Naive thymus-derived CD8-positive, alpha-beta T cell (primary cell): ENCODE measurements at places on chromosomes 3 and 15. TPM values are rescaled to one million over a fixed set of nuclear protein-coding genes. Genes with fewer than 3 reads are reported as not detected.

DNA sequence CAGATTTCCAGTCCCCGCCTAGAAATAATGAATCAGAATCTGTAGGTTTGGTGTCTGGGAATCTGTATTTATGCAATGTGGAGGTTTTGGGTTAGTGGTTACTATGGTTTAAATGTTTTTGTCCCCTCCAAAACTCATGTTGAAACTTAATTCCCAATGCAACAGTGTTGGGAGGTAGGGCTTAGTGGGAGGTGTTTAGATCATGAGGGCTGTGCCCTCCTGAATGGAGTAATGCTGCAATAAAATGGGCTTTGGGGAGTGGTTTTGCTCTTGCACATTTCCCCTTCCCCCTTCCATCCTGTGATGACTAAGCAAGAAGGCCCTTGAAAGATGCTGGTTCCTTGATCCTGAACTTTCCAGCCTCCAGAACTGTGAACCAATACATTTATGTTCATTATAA, 9.2 kb upstream of the RFC4 start:
- DNase-seq: no peak

- DNase-seq: no peak
Observed at GRCh38 chr3:27141668-27142067, 227.5 kb downstream of the NEK10 start.

CLN6 gene
- 2.4 TPM for polyA plus RNA-seq

DNA sequence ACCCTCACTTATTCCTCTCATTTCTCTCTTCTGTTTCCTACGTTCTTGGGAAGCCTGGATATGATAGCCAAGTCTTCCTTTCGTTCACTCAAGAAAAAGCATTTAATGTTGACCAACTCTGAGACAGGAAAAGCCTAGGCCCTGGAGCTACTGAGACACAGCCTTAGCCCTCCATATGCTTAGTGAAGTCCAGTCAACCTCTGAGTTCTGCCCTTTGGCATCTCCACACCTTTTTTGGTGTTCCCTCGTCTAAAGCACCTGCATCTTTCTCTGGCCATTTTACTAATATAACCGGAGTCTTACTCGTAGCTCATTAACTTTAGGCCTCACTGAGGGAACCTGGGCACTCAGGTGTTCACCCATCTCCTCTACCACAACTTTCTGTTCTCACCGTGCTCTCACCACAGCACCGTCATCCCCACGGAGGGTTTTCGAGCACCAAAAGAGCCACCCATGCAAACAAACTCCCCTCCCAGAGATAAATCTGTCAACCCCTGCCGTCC, 632 bp downstream of the MTHFS start:
- DNase-seq: no peak

TYRO3 gene
- not detected for polyA plus RNA-seq

DNA sequence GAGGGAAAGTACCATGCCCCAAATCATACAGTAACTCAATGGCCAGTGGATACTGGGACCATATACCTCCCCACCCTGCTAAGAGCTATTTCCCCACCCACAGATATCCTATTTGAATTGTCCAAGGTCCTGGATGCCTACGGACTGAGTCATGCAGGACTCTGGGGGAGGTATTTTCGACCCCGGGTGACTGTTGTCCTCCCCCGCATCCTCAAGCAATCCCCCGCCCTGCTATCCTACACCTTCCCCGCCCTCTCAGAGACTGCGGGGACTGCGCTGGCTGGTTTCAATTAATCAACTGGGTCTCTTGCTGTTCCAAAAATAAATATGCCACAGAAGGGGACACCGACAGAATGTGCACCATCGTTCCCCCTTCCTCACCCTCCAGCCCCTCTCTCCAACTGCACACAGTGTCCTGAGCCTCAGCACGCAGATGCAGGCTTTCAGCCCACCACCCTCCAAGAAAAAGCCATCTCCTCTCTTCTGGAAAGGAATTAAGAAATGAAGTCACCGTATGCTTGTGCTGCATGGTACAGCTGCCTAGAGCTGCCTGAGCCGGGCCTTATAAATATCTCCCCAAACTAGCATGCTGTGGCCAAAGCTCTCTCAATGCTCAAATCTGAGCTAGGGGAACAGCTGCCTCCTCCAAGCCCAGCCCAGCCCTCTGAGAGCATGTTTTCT, 8.1 kb downstream of the CAV3 start:
- DNase-seq: no peak

CCDC39 gene
- not detected for polyA plus RNA-seq

ANKRD63 gene
- polyA plus RNA-seq: 0.20 TPM

PATL2 gene
- 12.4 TPM for polyA plus RNA-seq

DNA sequence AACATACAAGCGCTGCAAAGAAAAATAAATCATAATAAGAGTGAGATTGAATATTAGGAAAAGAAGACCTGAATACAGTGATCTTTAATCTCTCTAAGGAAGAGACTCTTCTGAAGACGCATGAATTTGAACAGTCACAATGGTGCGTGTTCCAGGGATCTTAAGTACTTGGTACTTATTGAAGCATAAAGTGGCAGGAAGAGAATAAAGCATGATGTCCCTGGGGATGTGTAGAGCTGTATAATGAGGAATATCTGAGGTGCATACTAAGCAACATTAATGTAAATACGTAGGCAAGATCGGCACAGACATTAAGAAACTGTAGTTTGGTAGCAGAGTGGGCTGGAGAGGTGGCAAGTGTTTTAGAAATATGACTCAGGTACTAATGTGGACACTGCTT, 246.2 kb upstream of the MCTP2 start:
- no peak for DNase-seq

TOPBP1 gene
- polyA plus RNA-seq: 5.3 TPM

DNA sequence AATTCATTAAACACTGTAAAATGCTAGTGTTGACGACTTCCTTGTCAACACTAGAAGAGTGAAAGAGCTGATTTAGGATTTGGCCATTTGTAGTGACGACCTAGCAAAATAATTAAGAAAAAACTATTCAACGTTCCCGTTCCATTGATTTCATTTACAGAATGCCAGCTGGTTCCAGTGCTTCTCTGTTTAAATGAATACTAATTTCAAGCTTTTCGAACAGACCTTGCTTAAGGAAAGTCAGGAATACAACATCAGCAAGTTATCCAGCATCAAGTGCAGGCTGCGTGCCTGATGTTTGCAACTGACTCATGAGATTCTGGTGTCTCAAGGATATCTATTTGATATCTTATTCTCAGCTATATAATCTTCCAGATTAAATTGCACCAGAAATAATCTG, 98.4 kb upstream of the BHLHE40 start:
- no peak for DNase-seq

DNA sequence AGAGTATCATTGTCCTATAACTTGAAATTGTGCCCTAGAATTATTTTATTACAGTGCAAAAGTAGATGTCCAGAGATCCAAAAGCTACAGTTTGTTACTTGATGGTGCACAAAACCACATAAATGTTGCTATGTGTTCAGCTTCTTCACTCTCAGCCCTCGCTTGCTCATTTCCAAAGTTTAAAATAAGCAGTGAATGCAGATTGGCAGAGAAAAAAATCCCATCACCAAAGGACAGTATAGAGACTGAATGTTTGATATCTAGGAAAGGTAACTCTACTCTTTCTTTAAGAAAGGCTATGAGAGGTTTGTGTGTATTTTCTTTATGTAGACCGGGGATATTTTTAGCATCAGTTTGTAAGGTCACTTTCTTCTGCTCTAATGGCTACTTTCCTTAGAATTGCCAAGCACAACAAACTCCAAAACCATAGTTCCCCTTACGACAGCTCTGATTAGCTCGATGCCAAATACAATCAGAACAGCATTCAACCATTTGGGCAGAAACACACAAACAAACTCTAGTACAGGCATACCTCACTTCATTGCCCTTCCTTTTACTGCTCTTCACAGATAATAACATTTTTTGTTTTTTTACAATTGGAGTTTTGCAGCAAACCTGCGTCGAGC, 164.1 kb upstream of the CCDC54 start:
- no peak for DNase-seq

- no peak for DNase-seq
Observed at GRCh38 chr3:145953316-145953715, 207.7 kb downstream of the PLOD2 start.

GRCh38 chr3:14902719-14903118, 44.7 kb upstream of the NR2C2 start:
- DNase-seq: no peak

GRCh38 chr3:82281205-82281604, 519.8 kb upstream of the GBE1 start:
- DNase-seq: no peak

GRCh38 chr3:12934431-12934830, 93.1 kb upstream of the RPL32 start:
- DNase-seq: no peak

C3orf80 gene
- polyA plus RNA-seq: not detected

TKT gene
- polyA plus RNA-seq: 73.1 TPM

DNA sequence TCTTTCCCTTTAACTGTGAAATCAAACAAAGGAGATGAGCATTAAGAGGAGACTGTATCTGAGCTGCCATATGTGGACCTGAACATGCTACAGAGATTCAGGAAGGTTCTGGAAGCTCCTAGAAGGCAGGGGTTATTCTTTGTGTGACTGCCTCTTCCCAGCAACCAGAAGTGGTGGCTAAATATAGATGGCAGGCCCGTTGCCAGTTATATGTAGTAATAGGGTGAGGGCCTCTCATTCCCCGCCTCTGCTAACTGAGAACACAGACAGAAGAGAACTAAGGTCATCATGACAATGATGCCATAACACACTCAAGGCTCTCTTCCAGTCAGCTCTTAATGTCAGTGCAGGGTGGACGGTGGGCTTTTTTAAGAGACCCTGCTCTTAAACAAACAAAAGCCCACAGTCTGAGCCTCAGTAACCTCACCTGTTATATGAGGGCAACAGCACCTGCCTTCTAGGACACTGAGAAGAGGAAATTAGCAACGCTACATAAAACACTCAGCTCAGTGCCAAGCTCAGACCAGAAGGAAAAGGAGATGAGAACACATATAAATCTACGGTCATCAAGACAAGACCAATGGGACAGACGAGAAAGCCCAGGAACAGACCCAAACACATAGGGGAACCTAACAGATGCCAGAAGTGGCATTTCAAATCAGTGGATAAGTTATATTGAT, 22.3 kb downstream of the CFAP92 start:
- no peak for DNase-seq

GRCh38 chr3:55264919-55265318, 222.2 kb downstream of the WNT5A start:
- no peak for DNase-seq

A4GNT gene
- not detected for polyA plus RNA-seq

- DNase-seq: no peak
Observed at GRCh38 chr3:41598402-41599126, 363.3 kb downstream of the ULK4 start.

RLBP1 gene
- not detected for polyA plus RNA-seq

TMEM266 gene
- polyA plus RNA-seq: not detected

ATOSA gene
- polyA plus RNA-seq: 13.1 TPM
